ENCODE measurements at places on chromosomes 4 and X. TPM values are rescaled to one million over a fixed set of nuclear protein-coding genes. Genes with fewer than 3 reads are reported as not detected.

DNA sequence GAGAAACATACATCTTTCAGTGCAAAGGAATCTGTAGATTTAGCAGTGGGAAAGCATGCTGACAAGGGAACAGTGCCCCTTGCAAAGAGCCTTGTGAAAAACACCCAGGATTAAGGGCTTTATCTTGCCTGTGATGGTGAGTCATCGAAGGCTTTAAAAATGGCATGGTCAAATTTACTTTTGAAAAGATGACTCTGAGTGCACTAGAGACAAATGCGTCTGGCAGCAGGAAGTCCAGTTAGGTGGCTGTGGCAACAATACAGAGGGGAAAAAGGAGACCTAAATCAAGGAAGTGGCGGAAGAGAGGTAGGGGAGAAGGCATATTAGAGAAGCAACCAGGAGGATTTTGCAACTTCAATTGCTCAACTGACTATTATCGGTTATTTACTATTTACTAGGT lies 472.6 kb upstream of the CPEB2 start:
- DNase-seq = no peak
- H3K27ac ChIP-seq = no peak overlapping the region
- H3K36me3 ChIP-seq = no peaks in the 10 kb centered on the region
- H3K4me1 ChIP-seq = no peaks in the 10 kb centered on the region
- H3K27me3 ChIP-seq = no peaks in the 10 kb centered on the region

GRCh38 chr4:176340871-176341685 lies 21.3 kb downstream of the SPCS3 start:
- H3K27me3 ChIP-seq = no peaks in the 10 kb centered on the region
- no peak overlapping the region for H3K4me3 ChIP-seq
- peaks cover 10% of the 10 kb centered on the region for H3K36me3 ChIP-seq
- H3K4me1 ChIP-seq = peaks cover 19% of the 10 kb centered on the region
- DNase-seq = no peak

DNA sequence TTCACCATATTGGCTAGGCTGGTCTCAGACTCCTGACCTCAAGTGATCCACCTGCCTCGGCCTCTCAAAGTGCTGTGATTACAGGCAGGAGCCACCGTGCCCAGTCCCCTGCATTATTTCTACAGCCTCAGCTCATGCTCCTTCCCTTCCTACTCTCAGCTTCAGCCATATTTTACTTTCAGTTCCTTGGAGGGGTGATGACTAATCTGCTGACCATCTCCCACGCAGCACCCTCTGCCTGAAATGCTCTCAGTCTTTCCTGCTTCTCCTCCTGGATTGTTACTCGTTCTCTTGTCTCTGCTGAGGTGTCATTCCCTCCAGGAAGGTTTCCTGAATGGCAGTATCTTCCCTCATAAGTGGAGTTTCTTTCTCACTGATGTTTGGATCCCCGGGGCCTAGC lies 63.3 kb downstream of the MOSPD2 start:
- no peak overlapping the region for H3K27ac ChIP-seq
- no peaks in the 10 kb centered on the region for H3K27me3 ChIP-seq
- no peaks in the 10 kb centered on the region for H3K36me3 ChIP-seq
- no peak overlapping the region for H3K4me3 ChIP-seq
- peaks cover 6% of the 10 kb centered on the region for H3K4me1 ChIP-seq
- DNase-seq = no peak

DNA sequence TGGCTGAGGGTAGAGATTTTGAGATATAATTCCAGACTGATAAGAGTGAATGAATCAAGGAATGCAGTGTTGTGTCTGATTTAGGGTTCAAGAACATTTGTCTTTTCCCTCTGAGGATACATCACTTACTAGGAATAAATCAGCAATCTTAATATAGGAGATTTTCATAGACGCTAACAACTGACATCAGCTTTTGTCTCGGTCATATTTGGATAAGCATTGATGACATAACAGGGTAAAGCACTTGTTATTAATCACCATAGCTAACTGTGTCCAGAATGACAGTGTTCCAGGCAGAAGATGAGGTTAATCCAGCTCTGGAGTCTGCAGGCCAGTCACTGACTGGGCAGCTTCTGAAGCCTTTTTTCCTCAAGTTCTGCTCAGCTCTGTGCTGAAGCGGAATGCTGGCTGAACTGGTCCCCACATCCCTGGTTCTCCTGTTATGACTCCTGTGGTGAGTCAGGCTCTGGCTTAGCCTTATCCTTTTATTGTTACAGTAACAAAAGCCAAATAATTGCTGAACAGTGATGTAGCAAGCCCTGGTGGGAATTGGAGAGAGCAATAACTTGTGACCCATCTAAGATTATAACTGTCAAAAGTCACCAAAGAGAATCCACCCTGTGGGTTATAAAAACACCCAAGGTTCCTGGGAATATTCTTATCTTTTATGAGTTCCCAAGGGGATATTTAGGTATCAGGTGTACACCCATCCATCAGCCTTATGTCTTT lies 41.8 kb downstream of the FNIP2 start:
- H3K4me1 ChIP-seq = peaks cover 60% of the 10 kb centered on the region
- H3K36me3 ChIP-seq = peaks cover 2% of the 10 kb centered on the region
- H3K27ac ChIP-seq = peak overlapping the region; percentile 6
- DNase-seq = no peak
- no peaks in the 10 kb centered on the region for H3K27me3 ChIP-seq

- no peaks in the 10 kb centered on the region for H3K4me1 ChIP-seq
- H3K27ac ChIP-seq = no peak overlapping the region
- H3K27me3 ChIP-seq = no peaks in the 10 kb centered on the region
- H3K4me3 ChIP-seq = no peak overlapping the region
- no peaks in the 10 kb centered on the region for H3K36me3 ChIP-seq
These were observed 65.6 kb downstream of the BANK1 start for GRCh38 chr4:101856149-101856548.

DNA sequence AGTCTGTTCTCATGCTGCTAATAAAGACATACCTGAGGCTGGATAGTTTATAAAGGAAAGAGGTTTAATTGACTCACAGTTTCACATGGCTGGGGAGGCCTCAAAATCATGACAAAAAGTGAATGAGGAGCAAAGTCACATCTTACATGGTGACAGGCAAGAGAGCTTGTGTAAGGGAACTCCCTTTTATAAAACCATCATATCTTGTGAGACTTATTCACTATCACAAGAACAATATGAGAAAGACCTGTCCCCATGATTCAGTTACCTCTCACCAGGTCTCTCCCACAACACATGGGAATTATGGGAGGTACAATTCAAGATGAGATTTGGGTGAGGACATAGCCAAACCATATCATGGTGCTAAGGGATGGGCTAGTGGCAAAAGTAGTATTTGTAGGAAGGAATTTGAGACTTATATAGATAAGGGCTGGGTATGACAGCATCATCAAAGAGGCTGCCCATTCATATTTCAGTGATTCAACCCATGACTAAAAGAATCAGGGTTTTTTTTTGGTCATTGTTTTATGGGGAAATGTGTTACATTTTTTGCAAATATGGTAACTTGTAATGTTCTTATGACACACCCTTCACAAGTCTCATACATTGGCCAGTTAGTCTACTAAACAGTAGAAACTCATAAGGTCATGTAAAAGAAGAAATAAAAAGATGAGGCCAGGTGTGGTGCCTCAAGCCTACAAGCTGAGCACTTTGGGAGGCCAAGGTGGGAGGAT lies 34.7 kb downstream of the NUP62CL start:
- H3K4me1 ChIP-seq = no peaks in the 10 kb centered on the region
- no peak overlapping the region for H3K27ac ChIP-seq
- no peaks in the 10 kb centered on the region for H3K27me3 ChIP-seq
- H3K36me3 ChIP-seq = no peaks in the 10 kb centered on the region

DNA sequence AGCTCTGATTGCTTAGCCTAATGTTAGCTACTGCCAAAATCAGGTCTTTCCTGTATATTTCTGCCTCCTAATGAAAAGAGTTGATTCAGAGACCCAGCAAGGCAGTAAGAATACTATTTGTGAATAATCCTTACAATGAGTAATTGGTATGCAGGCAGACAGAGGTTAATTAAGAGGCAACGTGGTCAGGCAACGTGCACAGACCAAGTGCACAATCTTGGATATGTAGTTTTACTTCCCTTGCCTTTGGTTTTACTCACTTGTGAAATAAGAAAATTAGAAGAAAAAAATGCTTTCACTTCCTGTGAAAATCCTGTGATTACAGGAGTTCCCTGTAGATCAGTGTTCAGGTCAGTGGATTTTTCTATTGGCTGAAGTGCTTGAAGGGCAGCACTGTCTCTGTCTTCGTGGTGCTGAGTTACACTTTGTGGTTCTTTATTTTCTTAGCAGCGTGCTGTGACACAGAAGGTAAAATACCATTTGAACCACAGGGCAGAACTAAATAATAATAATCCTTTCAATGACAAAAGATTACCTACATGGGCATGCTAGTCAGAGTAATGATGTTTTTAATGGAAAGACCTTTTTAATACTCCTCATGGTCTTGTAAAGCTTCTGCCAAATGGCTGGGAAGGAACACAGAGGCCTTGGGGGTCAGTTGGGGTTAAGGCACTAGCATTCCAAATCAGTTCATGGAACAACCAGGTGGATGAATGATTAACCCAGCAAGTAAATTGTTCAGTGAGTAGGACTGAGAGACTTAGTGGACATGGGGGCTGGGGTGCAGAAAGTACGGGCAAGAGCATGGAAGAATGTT lies 430.9 kb downstream of the MAPK10 start:
- peaks cover 55% of the 10 kb centered on the region for H3K4me1 ChIP-seq
- no peaks in the 10 kb centered on the region for H3K27me3 ChIP-seq
- H3K4me3 ChIP-seq = peak overlapping the region; percentile 71
- DNase-seq = no peak

DNA sequence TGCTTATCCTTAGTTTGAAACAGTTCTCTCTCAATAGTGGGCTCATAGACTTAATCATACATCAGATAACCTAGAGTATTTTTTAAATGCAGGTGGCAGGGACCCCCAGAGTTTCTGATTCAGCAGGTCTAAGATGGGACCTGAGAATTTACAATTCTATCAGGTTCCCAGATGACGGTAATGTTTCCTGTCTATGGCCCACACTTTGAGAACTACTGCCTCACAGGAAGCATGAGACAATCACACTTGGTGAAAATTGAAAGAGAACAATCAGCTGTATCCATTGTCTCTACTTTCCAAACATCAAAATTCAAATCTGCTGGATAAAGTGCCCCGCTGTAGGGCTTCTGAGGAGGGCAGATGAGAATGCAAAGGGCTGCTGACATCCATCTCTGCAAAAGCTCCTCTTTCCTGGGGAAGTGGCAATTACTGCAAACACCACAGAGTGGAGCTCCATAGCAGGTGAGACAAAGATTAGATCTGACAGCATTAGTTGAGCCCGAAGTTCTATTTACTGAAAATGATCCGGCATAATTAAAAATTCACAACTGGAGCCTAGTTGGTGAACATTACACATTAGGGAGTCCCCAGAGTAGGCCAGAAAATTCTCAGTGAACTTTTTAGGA lies 187.8 kb upstream of the MBNL3 start:
- peaks cover 4% of the 10 kb centered on the region for H3K27me3 ChIP-seq
- DNase-seq = no peak
- peak overlapping the region; percentile 17 for H3K4me3 ChIP-seq

GRCh38 chrX:83860846-83861245 lies at the start of gene CYLC1:
Gene CYLC1, plus strand, starts transcription at chrX:83861146. Its CDS starts 37 bp downstream, at chrX:83861183.
- no peak within 1 kb of the TSS for H3K27ac ChIP-seq
- no peak within 1 kb of the TSS for H3K4me3 ChIP-seq
- DNase-seq = no peak
- no peaks in the 10 kb centered on the region for H3K36me3 ChIP-seq

- H3K27me3 ChIP-seq = no peaks in the 10 kb centered on the region
- H3K27ac ChIP-seq = peak overlapping the region; percentile 37
- no peak for DNase-seq
- H3K4me3 ChIP-seq = no peak overlapping the region
- H3K36me3 ChIP-seq = peaks cover under 1% of the 10 kb centered on the region
These were observed 902.5 kb downstream of the FAM133A start for GRCh38 chrX:94576367-94577004.

- H3K4me3 ChIP-seq = no peak overlapping the region
- no peak for DNase-seq
- no peaks in the 10 kb centered on the region for H3K27me3 ChIP-seq
- no peaks in the 10 kb centered on the region for H3K4me1 ChIP-seq
- H3K36me3 ChIP-seq = no peaks in the 10 kb centered on the region
These were observed 57.3 kb upstream of the FSTL5 start for GRCh38 chr4:162221148-162221547.

DNA sequence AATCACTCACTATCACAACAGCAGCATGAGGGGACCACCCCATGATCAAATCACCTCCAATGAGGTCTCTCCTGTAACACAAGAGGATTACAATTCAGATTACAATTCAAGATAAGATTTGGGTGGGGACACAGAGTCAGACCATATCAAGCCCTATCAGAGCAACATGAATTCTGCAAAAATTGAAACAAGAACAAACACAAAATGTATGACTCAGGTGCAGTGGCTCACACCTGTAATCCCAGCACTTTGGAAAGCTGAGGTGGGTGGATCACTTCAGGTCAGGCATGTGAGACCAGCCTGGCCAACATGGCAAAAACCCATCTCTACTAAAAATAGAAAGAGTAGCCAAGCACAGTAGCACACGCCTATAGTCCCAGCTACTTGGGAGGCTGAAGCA lies 13.4 kb upstream of the HPSE start:
- no peaks in the 10 kb centered on the region for H3K36me3 ChIP-seq
- no peak overlapping the region for H3K27ac ChIP-seq
- no peak overlapping the region for H3K4me3 ChIP-seq
- DNase-seq = no peak

DNA sequence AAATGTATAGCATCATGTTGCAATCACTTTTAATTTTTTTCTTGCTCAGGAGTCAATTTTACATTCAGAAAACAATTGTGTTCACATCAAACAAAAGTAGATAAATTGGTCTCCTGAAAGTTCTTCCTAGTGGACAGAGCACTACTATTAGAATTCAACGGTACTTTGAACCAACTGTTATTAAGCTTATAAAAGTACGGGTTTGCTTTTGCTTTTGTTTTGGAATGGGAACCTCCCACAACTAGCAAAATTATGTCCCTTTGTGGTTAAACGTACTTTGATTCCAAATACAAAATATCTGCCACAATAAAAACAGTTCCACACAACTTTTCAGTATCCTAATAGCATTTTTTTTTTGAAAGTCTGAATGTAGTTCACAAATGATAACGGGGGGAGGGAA lies 8.6 kb upstream of the MAPK10 start:
- peaks cover 7% of the 10 kb centered on the region for H3K36me3 ChIP-seq
- H3K27ac ChIP-seq = no peak overlapping the region
- no peak overlapping the region for H3K4me3 ChIP-seq
- H3K27me3 ChIP-seq = no peaks in the 10 kb centered on the region
- no peaks in the 10 kb centered on the region for H3K4me1 ChIP-seq
- DNase-seq = no peak

- no peaks in the 10 kb centered on the region for H3K36me3 ChIP-seq
- H3K4me1 ChIP-seq = no peaks in the 10 kb centered on the region
- no peak for DNase-seq
- no peaks in the 10 kb centered on the region for H3K27me3 ChIP-seq
- H3K4me3 ChIP-seq = no peak overlapping the region
These were observed 82.6 kb upstream of the SLITRK2 start for GRCh38 chrX:145735036-145735435.

GRCh38 chr4:145380123-145380522 lies 101.5 kb upstream of the SMAD1 start:
- DNase-seq = no peak
- no peaks in the 10 kb centered on the region for H3K4me1 ChIP-seq
- no peaks in the 10 kb centered on the region for H3K36me3 ChIP-seq
- H3K27me3 ChIP-seq = no peaks in the 10 kb centered on the region

GRCh38 chr4:54155936-54156335 lies 56.0 kb downstream of the GSX2 start:
- no peak overlapping the region for H3K27ac ChIP-seq
- no peaks in the 10 kb centered on the region for H3K4me1 ChIP-seq
- DNase-seq = no peak
- no peaks in the 10 kb centered on the region for H3K36me3 ChIP-seq
- peaks cover 26% of the 10 kb centered on the region for H3K27me3 ChIP-seq

Gene PPP1R2C
- total RNA-seq = not detected

Gene POF1B
- 0.73 TPM for total RNA-seq

Gene CHIC1
- 7.6 TPM for total RNA-seq

Gene RS1
- not detected for total RNA-seq

Measured in progenitor cell of endocrine pancreas (in vitro differentiated cells).